Ureter (tissue), 1 donor: ENCODE measurements at places on chromosomes 13 and 19.

GRCh38 chr13:72798817-72799216 lies 16.9 kb downstream of the PIBF1 start:
- DNase-seq = no peak

- DNase-seq = no peak
Measured at GRCh38 chr13:97573011-97573410, 139.0 kb downstream of the RAP2A start.

DNA sequence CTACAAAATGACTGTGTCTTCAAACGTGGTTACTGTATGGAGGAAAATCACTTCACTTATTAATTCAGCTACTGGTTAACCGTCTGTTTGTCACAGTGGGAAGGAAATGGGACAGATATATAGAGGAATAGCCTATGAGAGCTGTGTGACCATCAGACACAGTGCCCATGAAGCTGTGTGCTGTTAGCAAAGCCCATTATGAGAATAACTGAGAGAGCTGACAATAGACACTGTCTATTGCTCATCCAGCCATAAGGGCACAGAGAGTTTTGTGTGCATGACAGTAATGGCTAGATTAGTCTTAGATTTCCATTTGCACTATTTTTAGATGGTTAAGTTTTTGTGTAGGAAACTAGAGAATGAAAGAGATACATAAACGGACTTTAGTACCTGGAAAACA lies 64.1 kb upstream of the POSTN start:
- DNase-seq = no peak

- peak; percentile 83 for DNase-seq
Measured at GRCh38 chr19:18588611-18589379, at the start of gene REX1BD. Gene REX1BD, plus strand, starts transcription at chr19:18588798. Its CDS starts 4 bp downstream, at chr19:18588802.

- DNase-seq = no peak
Measured at GRCh38 chr13:73657821-73658540, 476.2 kb downstream of the KLF12 start.

- DNase-seq = no peak
Measured at GRCh38 chr13:66098931-66099628, 1131.1 kb downstream of the PCDH9 start.

- no peak for DNase-seq
Measured at GRCh38 chr13:68940049-68940448, 1167.6 kb upstream of the ATXN8OS start.

DNA sequence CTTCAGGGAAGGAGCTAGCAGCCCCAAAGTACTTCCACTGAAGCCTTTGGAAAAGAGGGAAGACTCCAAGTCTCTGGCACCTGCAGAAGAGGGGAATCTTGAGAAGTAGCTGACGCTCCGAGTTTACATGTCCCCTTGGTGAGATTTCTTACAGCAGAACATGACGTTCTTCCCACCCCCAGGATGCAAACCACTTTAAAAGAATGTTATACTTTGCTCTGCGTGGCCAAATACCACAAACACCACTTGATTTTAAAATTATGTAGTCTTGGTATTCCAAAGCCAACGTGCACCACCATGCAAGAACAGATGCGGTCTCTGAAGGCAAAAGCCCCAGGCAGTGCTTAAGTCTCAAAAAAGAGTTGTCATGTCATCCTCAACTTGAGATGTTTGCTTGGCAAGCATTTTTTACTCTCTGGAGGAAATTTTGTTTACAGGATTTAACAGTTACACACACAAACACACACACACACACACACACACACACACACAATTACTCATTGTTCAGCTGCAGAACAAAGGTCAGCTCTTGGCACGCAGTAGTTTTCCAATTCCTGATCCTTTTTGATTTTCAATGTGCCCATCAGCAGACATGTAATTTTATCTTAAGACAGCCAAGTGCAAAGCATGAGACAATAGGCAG lies 106.1 kb downstream of the RGCC start:
- DNase-seq = no peak

DNA sequence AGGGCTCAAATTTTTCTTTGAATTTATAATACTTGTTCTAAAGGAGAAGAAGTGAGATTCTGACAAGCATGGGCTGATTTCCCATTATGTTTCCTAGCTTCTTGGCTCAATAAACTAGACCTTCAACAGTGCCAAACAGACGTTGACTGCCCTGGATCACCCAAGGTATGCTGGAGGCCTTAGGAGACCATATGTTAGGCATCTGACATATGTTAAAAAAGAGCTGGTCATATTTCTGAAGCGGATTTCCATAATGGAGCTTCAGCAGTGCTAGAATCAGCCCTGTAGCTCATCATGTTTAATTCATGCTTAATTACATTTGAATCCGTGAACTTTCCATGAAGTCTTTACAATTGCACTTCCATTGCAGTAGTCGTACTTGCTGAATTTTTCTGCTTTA lies 653.3 kb downstream of the DIAPH3 start:
- no peak for DNase-seq

GRCh38 chr13:24625870-24626849 lies 54.0 kb upstream of the ATP12A start:
- DNase-seq = no peak

GRCh38 chr19:3719868-3720267 lies 11.7 kb downstream of the TJP3 start:
- DNase-seq = no peak

- DNase-seq = no peak
Measured at GRCh38 chr19:49889687-49890348, 6.9 kb downstream of the IL4I1 start.

GRCh38 chr13:93098972-93099371 lies 127.6 kb upstream of the GPC6 start:
- DNase-seq = no peak

- no peak for DNase-seq
Measured at GRCh38 chr19:41265395-41266153, 1.4 kb downstream of the HNRNPUL1 start.

DNA sequence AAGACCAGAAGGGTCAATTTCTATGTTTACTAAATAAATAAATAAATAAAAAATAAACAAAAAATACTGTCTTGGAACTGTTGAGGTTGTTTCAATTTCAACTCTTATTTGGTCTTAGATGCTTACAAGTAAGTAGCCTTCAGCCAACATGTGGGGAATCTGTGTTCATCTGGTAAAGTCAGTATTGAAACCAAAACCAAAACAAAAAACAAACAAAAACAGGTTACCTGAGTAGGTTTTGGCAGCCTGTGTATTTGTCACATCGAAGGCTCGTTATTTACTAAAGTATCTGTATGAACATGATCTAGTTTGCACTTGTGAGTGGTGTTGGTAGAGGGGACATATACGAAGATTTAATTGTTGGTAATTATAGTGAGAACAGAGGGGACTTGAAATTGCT lies 471.5 kb downstream of the SLITRK5 start:
- no peak for DNase-seq

DNA sequence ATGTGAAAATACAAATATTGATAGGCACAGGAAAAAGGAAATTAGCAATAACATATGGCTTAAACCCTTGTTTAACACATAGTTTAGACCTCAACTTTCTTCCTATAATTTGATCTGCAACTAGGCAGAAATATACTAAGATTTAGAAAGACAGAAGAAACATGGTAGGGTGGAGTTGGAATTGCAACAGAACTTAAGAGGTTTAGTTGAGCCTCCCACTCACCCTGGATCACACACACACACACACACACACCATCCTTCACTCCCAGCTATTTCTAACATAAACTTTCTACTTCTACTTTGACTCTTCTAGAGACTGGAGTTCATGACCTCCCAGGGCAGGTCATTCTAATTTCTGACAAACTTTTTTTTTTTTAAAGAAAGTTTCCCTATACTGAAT lies 47.4 kb downstream of the FLT3 start:
- no peak for DNase-seq

DNA sequence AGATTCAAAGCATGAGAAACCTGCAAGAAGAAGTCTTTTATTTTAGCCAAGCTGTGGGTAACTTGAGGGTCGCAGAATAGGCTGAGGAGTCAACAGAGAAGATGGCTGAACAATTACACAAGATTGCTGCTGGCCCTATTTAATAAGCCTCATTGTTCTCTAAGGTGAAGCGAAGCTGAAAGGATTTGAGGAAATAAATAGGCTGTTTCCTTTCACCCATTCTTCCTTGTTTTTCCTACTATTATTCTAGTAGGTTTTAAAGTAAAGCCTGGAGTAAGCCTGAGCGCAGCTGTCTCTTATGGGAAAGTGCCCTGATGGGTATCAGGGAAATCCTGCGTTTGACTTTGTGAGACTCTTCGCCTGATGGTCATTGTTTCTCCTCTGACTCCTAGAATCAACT lies 25.0 kb upstream of the PCCA start:
- no peak for DNase-seq

- no peak for DNase-seq
Measured at GRCh38 chr19:950352-951066, 24.7 kb downstream of the ARID3A start.

- no peak for DNase-seq
Measured at GRCh38 chr13:44111701-44112100, 232.0 kb downstream of the LACC1 start.

- DNase-seq = no peak
Measured at GRCh38 chr13:90003566-90003965, 1343.9 kb upstream of the MIR17HG start.

DNA sequence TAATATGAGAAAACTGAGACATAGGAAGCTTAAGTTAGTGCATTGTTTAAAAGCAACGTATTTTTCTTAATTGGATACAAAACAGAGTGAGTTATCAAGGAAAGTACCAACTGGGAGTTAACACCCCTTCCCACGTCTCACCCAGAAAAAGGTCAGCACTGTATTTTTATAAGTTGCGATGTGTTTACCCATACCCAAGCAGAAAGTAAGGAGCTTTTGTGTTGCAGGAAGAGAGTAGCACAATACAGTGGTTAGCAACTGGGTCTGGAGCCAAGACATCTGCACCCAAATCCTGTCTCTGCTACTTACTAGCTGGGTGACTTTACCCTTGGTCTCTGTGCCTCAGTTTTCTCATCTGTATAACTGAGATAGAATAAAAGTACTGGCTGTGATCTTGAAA lies 34.3 kb downstream of the FAM216B start:
- DNase-seq = no peak

DNA sequence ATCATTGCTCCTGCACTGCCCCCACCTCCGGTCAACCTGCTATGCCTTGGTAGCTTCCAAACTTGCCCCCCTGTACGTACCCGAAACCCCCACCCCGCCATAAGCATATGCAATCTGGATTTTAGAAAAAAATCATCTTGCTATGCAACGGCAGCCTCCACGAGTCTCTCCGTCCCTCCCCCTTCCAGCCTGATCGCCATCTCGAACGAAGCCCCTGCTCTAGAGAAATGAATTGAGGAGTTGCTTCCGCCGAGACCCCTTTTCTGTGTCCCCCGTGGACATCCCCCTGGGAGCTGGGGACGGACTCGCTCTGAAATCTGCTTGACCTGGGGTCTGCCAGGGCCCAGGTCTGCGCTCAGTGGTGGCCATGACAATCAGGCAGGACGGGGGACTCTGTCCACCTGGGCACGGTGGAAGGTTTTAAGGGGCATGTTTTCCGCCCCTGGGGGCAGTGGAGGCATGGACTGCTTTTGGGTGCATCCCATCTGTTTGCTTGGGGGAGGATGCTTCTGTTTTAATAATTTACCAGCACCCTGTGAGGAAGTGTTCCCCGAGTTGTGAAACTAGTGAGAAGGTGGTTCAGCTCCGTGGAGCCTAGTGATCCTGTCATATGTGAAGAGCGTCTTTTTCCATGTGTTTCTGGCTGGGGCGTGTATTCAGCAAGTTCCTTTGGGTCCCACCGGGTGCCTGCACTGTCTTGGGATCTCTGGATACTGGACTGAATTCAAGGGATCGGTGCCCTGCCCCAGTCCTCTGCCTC lies 1.0 kb downstream of the KDM4B start:
- no peak for DNase-seq

DNA sequence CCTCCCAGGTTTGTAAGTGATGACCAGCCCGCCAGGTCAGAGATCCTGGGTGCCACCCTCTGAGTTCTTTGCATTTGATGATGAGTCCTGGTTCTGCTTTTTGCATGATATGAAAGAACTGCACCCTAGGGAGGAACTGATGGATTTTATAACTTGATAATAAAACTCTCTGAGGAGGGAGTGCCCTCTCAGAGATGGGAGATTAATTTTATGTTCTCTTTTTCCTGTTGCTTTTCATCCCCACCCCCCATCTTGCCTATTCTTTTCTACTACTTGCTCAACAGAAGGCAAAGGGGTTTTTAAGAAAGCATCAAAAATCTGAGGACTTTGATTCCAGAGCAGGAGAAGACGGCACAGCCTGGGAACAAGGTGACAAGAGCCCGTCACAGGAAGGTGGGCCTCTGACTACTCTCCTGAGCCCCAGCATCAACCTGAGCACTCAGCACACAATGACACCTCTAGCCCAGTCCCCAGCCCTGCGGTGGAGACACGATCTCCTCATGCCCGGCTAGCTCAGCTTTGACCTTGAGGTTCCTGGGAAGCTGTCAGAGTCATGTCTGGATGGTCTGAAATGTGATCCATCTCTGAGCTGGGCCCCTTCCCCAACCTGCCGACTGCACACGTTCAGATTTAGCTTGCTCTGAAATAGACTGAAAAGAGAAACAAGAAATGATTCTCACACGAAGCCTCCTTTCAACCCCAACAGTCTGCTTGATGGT lies 69.1 kb downstream of the SIAH3 start:
- no peak for DNase-seq

DNA sequence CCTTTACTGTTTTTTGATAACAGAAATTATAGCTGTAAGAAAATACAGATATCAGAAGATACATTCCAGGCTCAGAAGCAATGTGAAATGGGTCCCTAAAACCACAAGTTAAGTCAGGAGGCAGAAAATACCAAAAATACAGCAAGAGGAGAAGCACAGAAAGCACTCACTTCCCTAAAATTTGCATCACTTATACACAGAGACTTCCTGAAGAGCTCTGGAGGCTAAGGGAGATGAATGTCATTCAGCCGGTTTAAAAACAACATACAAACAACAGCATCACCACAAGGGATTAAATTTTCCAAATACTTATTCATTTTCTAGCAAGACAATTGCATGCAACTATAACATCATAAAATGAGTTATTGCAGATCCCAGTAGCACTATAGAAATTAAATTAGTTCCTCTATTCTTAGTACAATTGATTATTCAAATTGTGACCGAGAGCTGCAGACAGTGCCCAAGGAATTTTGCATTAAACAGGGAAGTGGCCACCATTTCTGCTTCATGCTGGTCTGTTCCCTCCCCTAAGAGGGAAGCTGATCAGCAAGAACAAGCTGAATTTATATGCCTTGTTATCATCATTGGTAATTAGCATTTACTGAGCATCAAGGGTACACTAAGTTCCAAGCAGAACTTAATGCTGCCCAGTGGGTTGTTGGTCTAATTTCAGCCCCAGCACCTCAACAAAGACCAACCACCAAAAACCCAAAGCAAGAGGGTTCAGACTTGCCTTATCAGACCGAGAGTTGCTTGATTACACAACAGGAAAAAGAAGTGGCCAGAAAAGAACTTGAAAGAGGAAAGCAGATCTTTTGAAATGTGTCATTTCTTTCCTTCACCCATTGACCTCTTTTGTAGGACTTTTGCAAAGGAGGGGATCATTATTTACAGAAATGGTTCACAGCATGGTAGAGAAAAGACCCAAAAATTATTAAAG lies 140.7 kb downstream of the KCTD12 start:
- DNase-seq = no peak

GRCh38 chr19:35142606-35143230 lies 337 bp upstream of the FXYD7 start:
- no peak for DNase-seq
